ENCODE measurements at places on chromosomes 6 and 20.

- no peak for DNase-seq
These were observed 76.5 kb upstream of the GTSF1L start for GRCh38 chr20:43803276-43803675.

DNA sequence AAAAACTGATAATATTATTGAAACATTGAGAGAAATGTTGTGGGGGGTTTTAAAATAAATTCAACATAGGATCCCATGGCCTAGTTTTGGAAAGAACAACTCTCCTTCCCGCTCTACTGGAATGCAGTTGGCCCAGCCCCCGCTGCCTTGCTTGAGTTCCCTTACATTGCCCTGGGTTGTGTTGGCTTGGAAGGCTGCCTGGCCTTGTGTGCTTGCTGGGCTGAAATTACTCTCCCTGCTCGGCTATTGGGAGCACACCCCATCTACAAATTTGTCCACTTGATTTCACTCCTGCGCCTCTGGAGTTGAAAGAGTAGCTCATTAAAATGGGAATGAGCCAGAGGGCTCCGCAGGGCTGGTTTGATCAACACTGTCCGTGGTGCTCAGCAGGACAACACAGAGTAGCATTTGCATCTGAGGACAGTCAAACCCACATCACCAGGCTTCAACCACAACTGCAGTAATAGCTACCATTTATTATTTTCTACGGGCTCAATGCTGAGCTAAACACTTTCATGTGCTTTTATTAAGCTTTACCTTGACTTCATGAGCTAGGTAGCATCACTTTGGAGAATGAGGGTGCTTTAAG lies 35.2 kb downstream of the DOK5 start:
- DNase-seq, result no peak

- DNase-seq, result peak; percentile 54
These were observed 7.3 kb downstream of the VWA7 start for GRCh38 chr6:31769684-31770371.

DNA sequence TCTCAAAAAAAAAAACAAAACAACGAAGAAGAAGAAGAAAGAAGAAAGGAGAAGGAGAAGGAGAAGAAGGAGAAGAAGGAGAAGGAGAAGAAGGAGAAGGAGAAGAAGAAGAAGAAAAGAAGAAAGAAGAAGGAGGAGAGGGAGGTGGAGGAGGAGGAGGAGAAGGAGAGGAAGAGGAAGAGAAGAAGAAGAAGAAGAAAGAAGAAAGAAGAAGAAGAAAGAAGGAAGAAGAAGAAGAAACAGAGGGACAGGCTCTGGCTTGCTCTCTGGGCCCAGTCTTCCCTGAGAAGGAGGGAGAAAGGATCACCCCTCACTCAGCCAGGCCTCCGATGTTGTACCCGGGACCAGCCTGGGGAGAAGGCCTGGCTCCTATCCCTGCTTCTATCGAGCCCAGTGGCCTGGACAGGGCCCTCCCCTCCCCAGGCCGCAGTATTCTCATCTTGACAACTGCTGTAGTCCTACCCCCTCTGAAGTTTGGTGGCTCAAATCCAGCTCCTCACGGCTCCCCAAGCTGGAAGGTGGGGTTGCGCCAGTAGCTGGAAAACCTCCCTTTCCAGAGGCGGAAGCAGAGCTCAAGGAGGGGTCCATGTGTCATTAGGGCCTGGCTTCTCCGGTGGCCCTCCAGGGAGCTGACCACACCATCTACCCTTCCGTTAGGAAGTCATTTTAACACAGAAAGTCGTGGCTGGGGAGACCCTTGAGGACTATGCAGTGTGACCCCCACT lies 18.9 kb downstream of the C6orf132 start:
- DNase-seq, result no peak

- peak; percentile 50 for DNase-seq
These were observed 12.0 kb upstream of the TRMT11 start for GRCh38 chr6:125974214-125974866.

DNA sequence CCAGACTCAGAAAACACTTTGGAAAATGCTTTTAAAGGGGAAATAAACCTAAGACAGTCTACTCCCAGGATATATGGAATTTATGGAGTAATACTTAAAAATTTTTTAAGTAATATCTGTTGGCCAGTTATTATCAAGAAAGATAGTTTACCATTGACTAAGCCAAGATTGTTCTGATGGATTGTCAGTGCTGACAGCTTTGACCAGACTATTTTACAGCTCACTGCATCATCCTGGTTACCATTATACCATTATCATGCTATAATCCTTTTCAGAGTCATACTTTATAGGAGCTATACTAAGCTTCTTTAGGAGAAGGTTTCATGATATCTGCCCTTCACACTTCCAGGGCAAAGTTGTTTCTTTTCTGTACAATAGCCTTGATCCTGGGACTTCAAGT lies 16.5 kb downstream of the GTF2H5 start:
- DNase-seq, result no peak

DNA sequence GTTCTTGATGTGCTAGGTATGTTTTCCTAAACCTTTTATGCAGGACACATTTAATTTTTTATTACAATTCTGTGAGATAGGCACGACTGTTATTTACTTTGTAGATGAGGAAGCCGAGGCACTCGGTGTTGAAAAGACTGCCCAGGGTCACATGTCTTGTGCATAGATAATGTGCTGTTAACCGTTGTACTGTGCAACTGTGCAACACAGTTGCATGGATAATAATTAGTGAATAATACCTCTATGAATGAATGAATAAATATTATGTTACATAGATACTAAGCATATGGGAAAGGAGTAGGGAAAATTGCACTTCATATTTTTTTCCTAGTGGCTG lies 60.3 kb upstream of the DEK start:
- DNase-seq, result no peak

GRCh38 chr6:8414844-8415243 lies 20.5 kb downstream of the SLC35B3 start:
- no peak for DNase-seq

- no peak for DNase-seq
These were observed 103.6 kb downstream of the NOL4L start for GRCh38 chr20:32481311-32482142.

GRCh38 chr20:39986173-39986904 lies 702.7 kb downstream of the MAFB start:
- peak; percentile 42 for DNase-seq

GRCh38 chr20:13222319-13222716 lies 1.2 kb downstream of the ISM1 start:
- DNase-seq, result no peak

DNA sequence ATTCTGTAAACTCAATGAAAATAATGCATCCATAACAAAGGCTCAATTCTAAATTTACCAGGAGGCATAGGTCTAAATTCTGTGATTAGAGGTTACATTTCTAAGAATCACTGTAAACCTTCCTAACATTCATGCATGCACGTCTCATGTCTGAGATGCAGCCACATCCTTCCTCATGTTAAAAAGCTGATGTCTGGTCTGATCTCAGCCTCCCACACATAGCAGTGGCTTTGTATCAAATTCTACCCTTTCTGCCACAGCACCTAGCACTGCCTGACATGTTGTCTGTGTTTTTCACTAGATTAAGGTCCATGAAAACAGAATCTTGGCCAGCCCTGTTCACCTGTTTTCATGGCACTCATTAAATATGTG lies 171.1 kb downstream of the WDR27 start:
- DNase-seq, result no peak

- no peak for DNase-seq
These were observed 20.0 kb downstream of the CCN2 start for GRCh38 chr6:131931063-131931750.

- peak; percentile 91 for DNase-seq
These were observed 207.9 kb downstream of the MYLK4 start for GRCh38 chr6:2542858-2543218.

GRCh38 chr6:142764311-142764710 lies 180.7 kb downstream of the HIVEP2 start:
- no peak for DNase-seq

- DNase-seq, result peak; percentile 29
These were observed 21.8 kb downstream of the ULBP1 start for GRCh38 chr6:149985481-149985937.

DNA sequence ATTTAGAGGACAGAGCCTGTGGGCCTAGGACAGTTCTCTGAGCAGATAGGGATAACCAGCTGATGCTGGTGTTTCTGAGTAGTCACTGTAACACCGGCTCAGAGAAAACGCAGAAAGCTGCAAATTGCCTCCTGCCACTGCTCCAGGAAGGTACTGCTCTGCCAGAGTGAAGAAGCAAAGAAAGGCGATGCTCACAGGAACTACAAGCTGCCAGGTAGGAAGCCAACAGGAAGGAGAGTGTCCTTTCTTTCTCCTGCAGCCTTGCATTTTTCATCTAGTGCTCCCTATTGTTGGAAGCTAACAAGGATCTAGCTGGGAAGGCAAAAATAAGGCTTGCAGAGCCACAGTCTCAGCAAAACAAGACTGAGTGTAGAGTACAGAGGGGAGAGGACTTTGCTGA lies 70.7 kb upstream of the RAB32 start:
- DNase-seq, result no peak

DNA sequence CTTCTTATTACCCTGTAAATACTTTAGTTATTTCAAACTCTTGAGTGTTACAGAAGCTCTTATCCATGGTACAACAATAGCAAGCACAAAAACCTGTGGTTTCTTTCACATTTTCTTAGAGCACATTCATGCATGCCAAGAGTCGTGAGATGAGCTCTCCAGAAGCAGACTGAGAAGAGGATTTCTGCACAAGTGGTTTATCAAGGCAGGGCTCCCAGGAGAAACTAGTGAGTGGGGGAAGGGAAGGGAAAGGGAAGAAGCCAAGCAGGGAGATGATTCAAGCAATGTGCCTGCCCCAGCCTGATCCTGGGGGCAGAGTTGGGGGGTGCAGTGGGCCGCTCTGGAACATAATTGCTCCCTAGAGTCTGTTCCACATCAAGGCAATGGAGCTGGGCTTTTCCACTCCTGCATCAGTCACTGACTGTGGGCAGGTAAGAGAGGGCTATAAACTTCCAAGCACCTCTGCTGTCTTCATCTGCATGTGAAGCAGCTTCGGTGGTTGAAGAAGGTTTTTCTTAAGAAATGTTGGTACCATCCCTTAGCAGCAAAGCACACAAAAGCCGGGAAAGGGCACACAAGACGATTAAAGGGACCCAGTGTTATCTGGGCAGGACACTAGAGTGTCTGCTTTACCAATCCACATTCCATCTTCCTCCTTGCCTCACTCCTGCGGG lies 152.1 kb downstream of the PLCB4 start:
- no peak for DNase-seq

DNA sequence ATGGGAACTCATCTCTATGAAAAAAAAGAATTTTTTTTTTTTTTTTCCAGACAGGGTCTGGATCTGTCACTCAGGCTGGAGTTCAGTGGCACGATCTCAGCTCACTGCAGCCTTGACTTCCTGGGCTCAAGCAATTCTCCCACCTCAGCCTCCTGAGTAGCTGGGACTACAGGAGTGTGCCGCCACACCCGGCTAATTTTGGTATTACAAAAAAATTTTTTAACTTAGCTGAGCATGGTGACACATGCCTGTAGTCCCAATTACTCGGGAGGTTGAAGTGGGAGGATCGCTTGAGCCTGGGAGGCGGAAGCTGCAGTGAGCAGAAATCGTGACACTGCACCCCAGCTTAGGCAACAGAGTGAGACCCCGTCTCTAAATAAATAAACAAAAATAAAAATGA lies 7.5 kb downstream of the DEF6 start:
- DNase-seq, result no peak

DNA sequence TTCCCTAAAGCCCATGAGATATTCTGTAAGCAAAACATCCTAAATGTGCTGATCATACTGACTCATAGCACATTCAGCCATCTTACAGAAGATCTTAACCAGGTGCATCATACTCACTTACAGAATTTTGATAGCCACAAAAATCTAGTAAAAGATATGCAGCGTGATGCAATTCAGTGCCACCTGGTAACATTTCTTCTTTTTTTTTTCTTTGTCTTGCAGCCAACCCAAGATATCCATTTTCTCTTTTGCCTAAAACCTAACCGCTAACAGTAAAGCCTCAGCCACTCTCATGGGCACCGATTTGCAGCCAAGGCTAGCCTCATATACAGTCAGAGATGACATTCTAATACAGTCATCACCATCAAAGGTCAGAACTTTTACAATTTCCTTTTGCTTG lies 293.3 kb downstream of the HACE1 start:
- DNase-seq, result peak; percentile 34

DNA sequence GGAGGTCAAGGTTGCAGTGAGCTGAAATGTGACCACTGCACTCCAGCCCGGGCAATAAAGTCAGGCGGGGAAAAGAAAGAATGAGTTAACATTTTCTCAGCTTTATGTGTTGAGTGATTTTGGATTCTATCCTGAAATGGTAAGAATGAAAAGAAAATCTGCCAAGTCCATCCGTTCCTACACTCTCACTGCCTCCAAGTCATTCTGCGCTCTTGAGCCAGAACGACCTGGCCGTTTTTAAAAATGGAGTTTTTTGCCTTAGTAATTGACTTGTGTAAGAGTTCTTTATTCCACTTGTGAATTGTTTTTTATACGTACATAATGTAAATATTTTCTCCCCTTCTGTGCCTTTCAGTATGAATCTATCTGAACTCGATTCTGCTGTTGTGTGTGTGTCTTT lies 28.7 kb downstream of the DNAJC5 start:
- DNase-seq, result no peak

GRCh38 chr20:50717974-50718761 lies 13.2 kb upstream of the PARD6B start:
- DNase-seq, result no peak

- DNase-seq, result no peak
These were observed 115.0 kb downstream of the SLC24A3 start for GRCh38 chr20:19327401-19327800.

DNA sequence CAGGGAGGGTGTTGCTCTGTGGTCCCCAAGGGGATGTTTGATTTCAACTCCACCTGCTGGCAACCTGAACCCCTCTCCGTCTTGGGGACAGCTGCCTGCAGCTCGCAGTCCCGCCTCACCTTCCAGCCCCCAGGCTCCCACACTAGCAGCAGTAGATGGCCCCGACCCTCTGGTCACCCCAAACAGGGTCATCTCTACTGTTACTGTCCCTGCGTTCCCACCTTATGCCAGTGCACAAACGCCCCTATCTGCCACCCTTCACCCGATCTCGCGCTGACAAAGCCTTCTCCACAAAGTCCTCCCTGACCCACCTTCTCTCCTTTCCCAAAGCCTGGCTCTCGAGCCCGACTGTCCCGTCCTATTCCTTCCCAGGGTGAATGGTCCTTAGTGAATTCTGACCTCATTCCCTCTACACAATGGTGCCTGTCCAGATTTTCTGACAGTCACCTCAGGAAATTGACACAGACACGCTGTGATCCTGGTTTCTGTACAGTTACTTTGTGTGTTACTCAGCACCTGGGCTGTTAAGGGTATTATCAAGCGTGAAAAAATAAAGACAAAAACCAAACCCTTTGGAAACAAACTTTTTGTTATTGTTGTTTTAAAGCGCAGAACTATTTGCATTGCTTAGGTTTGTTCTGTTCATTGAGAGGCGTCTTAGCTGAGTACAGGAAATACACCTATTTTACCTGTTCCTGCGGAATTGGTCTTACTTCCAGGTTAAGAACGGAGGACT lies 728 bp downstream of the FUT9 start:
- no peak for DNase-seq

DNA sequence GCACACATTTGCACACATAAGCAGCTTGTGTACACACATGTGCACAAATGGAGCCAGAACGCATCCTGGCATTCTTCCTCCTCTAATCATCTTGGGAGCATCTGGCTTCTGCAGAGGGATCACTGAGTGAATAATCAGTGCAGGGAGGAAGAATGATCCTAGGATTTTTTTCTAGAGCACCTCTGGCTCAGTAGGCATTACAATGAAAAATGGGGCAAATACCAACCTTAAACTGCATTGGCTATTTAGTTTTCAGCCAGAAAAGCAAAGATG lies 205.7 kb upstream of the TCF21 start:
- no peak for DNase-seq

- DNase-seq, result no peak
These were observed 21.2 kb upstream of the LSM14B start for GRCh38 chr20:62101078-62101477.

Measured in A172 (cell line).